ENCODE measurements at places on chromosomes 1 and 21. TPM values are rescaled to one million over a fixed set of nuclear protein-coding genes. Genes with fewer than 3 reads are reported as not detected.

The KRTAP12-2 gene
- total RNA-seq: not detected

The SPRR1A gene
- total RNA-seq: 1,843 TPM

The AVPR1B gene
- total RNA-seq: not detected

The DYNLT5 gene
- total RNA-seq: not detected

The HPDL gene
- total RNA-seq: 1.6 TPM

The CD1C gene
- 0.32 TPM for total RNA-seq

The CHODL gene
- total RNA-seq: 0.72 TPM

The BEND5 gene
- total RNA-seq: 0.24 TPM

All from esophagus mucosa (tissue), 1 donor.